ENCODE measurements at places on chromosomes 7 and 10.

DNA sequence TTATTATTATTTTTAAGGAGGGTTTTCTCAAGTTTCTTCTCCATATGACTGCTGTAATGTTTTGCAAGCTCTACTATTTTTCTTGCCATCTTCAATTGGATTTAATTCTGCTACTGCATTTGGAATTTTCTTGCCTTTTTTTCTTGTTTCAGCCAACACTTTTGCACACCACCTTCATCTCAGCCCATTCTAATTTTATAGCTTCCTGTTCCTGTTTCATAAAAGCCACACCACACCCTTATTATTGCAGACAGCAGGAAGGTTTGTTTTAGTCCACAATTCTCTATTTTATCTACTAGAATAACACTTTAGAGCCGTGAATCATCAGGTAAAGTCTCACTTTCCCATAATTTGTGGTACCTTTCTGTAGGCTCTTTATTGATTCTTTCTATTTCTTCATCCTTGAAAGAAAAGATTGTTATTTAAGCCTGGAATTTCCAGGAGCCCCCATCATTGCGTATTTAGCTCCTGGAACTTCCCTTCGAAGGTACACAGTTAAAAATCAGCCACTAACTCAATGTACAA lies 209.3 kb upstream of the TBX20 start:
- no peak for DNase-seq

- no peak for DNase-seq
Measured at GRCh38 chr10:53463539-53463938, 691.0 kb upstream of the MBL2 start.

GRCh38 chr10:100370714-100371481 lies 23.9 kb downstream of the SCD start:
- peak; percentile 67 for DNase-seq

- no peak for DNase-seq
Measured at GRCh38 chr10:44680764-44681163, 230.4 kb upstream of the TMEM72 start.

- DNase-seq, result no peak
Measured at GRCh38 chr7:43072530-43072929, 39.9 kb upstream of the HECW1 start.

- no peak for DNase-seq
Measured at GRCh38 chr7:116984511-116984910, 31.2 kb downstream of the ST7 start.

GRCh38 chr7:157077986-157078644 lies 60.6 kb upstream of the UBE3C start:
- DNase-seq, result no peak

- no peak for DNase-seq
Measured at GRCh38 chr10:106395041-106395749, 769.3 kb downstream of the SORCS1 start.

DNA sequence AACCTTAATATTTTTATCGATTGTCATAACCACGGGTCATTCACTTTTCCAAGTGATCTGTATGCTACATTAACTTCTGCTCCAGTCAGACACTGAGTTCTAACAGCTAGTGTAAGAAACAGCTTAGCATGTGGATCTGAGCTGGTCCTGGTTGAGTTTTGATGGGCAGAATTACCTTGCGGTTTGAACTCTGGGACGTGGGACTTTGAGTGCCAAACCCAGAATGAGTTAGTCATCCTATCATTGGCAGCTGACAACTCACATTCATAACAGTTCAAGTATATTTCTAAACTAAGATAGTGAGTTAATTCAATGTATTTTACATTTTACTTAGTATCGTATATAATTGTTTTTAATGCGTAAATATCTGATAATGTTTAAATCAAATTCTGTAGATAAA lies 43.2 kb downstream of the C7orf33 start:
- DNase-seq, result peak; percentile 49

- DNase-seq, result no peak
Measured at GRCh38 chr7:94378356-94378755, 16.3 kb upstream of the COL1A2 start.

- DNase-seq, result no peak
Measured at GRCh38 chr10:62724465-62724864, 80.1 kb upstream of the ADO start.

DNA sequence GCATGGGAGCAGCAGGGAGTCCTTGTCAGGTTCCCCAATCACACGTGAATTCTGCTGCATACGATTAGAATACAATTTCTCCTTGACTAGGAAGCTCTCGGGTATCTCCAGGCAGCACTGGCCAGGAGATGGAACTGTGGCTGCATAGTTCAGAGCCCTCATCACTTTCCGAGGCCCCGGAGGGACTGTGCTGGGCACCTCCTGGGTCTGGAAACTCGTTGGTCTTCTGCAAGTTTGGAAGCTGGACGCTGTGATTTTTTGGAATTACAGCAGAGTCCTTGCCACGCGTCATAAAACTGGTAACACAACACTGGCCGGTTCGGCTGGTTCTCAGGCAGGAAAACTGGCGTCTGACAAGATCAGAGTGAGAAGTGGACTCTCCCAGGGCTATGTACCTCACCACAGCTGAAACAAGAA lies 216.1 kb downstream of the CCDC3 start:
- DNase-seq, result no peak

DNA sequence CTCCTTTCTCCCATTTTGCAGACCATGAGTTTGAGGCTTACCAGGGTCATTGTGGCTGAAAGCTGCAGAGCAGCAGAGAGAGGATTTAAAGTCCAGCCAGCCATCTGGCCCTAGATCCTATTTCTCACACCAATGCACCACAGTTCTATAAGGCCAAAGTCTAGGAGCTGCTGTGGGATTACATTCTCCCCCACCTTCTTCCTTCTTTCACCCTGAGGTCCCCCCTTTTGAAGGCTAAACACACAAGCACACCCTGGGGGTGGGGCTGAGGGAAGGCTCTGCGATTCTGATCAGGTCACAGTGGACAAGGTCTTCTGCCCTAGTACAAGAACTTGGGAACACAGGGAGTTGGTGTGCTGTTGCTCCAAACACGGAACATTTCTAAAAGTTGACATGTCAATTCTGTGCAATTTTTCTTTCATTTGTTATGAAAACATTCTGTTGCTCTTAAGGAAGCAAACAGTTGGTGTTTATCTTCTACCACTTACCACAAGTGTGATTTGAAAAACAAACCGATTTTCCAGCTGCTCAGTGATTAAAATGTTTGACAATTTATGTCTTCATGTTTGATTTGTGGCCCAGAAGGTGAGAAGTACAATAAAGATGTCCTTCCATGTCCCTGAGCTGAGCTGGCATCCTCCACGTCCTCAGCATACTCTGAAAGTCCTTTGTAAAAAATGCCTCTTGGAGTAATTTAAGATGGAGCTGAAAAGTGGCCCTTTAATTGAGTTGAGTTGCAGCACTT lies 271.6 kb upstream of the PPP2R2D start:
- no peak for DNase-seq

GRCh38 chr10:23432166-23432565 lies 6.7 kb upstream of the OTUD1 start:
- DNase-seq, result no peak

GRCh38 chr7:30057741-30058140 lies 29.5 kb downstream of the PLEKHA8 start:
- no peak for DNase-seq

- no peak for DNase-seq
Measured at GRCh38 chr7:114981323-114981722, 59.4 kb downstream of the MDFIC start.

- DNase-seq, result no peak
Measured at GRCh38 chr7:126398851-126399529, 853.8 kb downstream of the GRM8 start.

- no peak for DNase-seq
Measured at GRCh38 chr10:114301951-114302710, 63.1 kb downstream of the VWA2 start.

- DNase-seq, result no peak
Measured at GRCh38 chr7:157482025-157482424, 145.2 kb downstream of the DNAJB6 start.

- DNase-seq, result no peak
Measured at GRCh38 chr7:40826411-40827221, 691.8 kb downstream of the SUGCT start.

DNA sequence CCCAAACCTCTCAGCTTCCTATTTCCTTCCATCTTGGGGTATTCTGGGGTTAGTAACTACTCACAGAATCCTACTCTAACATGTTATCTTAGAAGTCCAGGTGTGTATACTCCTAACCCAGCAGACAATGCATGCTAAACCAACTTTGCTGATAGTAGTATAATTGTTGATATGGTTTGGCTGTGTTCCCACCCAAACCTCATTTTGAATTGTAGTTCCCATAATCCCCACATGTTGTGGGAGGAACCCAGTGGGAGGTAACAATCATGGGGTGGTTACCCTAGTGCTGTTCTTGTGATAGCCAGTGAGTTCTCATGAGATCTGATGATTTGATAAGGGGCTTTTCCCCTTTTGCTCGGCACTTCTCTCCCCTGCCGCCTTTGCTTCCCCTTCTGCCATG lies 135.1 kb downstream of the CHRM2 start:
- no peak for DNase-seq

- DNase-seq, result no peak
Measured at GRCh38 chr10:111724121-111724520, 459.4 kb downstream of the GPAM start.

DNA sequence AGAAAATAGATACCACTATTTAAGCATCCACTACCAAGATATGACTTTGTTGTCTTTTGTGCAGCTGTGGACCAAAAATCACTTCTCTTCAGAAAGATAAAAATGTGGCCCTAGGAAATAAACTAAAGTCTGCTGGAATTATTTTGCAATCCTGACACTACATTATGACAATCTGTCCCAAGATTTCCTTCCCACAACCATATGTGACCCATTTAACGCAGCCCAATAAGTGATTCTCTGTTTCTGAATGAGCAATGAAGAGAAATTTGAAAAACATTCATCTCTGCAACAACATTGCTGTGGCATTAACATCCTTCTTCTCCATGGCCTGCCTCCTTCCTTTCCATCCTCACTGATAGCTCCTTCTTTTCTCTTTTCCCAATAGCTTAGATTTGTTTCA lies 212.0 kb downstream of the TSPAN12 start:
- no peak for DNase-seq

DNA sequence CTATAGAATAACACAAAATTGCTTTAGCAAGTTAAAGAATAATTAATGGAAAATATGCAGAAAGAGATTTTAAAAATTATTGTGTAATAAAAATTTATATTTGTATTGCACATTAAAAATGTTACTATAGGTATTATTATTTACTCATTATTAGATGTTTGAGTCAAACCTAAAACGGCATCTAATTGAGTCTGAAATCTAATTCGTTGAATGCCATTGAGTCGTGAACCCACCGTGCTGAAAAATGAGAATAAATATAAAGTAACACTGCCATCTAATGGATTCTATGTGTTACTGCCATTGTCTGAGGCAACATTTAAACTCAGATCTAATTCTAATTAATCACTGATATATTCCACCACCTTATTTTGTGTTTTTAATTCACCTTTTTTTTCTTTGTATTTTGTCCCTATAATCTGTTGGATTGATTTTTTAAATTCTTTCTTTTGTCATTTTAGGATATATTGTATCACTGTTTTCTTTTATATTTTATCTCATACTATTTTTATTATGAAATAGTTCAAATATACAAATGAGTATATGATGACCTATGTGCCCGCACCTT lies 62.2 kb downstream of the SAMD9 start:
- no peak for DNase-seq

DNA sequence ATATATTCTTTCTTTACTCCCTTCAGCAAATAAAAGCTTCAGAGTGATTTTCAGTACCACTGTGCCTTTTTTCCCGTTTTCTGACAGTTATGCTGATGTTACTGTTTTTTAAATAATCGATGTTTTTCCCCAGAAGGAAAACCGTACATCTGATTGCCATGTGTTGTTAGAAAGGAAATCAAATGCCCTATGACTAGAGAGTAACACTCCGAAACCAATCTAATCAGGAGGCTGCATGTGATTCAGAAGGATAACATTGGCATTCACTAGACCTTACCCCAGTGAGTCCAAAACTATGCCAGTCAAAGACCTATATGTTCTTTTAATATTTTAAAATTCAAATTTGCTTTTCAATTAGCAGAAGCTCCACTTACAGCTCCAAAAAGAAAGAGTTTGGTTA lies 116.3 kb downstream of the TMEM26 start:
- DNase-seq, result no peak

DNA sequence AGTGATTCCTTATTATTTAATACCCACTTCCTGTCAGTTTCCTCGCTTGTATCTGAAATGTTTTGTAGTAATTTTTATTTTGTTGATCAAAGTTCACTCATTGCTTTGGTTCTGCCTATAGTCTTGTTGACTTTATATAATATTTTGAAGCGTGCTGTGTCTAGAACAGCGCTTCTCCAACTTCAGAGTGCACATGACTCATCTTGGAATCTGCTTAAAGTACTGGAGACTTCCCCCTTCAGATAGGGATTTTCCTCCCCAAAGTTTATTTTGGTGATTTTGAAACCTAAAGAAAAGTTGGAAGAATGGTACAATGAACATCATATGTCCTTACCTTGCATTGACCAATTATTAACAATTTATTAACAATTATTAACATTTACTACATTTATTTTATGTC lies 5.8 kb downstream of the COMTD1 start:
- DNase-seq, result no peak

- DNase-seq, result no peak
Measured at GRCh38 chr10:128867210-128867609, 599.8 kb upstream of the MGMT start.

GRCh38 chr7:95141755-95142154 lies 182.6 kb downstream of the PON1 start:
- no peak for DNase-seq

DNA sequence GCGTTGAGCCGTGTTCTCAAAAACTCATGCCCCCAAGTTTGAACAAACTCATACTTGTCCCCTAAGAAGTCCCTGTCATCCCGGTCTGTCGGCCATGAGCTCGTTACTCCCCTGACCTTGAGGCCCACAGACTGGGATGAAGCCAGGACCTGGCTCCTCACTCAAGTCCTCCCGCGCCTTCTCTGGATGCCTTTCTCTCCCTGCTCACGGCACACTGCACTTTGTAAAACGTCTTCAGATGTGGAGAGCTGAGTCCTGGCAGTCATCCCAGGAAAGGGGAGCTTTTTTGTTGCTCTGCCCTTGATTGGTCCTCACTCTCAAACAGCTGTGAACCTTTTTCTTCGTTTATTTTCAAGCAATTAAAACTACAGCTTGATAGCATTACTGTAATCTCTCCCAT lies 110.8 kb downstream of the JAZF1 start:
- DNase-seq, result no peak

DNA sequence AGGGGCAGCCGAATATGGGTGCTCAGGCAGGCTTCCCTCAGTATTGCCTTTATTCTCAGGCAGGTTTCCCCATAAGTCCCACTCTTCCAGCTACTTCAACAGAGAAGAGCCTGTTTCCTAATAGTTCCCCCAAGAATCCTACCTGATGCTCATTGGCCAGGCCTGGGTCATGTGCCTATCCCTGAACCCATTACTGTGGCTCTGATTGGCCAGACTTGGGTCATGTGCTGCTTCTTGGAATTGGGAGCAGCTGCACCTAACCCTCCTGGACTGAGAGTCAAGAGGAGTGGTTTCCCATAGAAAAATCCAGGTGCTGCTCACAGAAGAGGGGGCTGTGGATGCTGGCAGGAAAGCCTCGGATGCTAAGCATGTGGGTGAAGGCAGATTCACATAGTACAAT lies 21.7 kb downstream of the OPALIN start:
- no peak for DNase-seq

Data from NK-92 treated with Interleukin-12 subunit alpha and Interleukin-12 subunit beta, amount 100 ng/mL, for 24 hours (cell line).